GM13977 (cell line): ENCODE measurements at places on chromosomes 6 and 20.

DNA sequence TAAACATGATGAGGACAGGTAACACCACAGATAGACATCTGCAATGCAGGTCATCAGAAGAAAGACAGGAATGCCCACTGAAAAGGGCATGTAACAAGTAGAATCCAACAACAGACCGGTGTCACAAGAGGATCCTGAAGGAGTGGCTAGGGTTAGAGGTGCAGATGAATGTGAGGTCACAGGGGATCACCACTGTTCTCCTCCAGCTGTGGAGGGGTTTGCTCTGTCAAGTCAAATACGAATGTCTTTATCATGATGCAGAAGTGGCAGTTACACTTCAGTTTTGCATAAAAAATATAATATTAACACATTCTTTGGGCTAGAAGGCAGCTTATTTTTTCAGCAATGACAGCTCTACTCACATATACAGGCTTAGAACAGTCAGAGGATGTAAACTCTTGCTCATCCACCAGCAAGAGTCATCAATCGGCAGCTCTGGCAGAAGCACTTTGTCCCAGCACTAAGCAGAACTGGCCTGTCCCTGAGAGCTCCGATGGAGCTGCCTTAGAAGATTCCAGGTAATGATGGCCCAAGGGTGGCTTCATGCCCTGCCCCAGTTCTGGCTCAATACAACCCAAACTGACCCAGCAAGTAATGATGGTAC lies 130.4 kb upstream of the TRAF3IP2 start:
- no peak for DNase-seq

DNA sequence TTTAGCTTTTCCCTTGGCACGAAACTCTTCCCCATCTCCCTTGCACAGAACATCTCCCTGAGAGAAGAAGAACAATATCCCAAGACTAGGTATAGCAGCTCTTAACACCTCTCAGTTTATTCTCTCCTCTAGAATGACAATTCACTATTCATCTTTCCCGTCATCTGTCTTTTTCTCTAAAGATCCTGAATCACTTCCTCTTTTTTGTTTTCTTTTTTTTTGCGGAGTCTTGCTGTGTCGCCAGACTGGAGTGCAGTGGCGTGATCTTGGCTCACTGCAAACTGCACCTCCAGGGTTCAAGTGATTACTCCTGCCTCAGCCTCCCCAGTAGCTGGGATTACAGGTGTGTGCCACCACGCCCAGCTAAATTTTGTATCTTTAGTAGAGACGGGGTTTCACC lies 574.4 kb upstream of the MAP3K7 start:
- no peak for DNase-seq

- DNase-seq: no peak
Observed at GRCh38 chr6:106060167-106060566, 26.0 kb upstream of the PRDM1 start.

- DNase-seq: no peak
Observed at GRCh38 chr20:14751191-14751590, 413.8 kb upstream of the FLRT3 start.

DNA sequence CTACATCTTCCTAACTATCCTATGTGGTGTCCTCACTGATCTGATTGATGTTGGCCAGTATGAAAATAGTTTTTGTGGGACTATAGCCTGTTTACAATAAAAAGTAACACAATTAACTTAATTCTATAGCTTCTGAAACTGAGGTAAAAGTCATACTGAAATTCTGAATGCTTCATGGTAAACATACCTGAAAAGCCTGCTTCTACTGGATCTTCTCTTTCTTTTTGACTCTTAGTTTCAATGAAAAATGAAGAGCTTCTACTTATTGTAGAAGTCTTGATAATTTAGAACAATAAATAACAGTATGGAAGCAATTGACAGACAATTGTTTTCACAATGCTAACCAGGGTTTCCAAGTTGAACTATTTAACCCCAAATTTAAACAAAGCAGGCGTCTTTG lies 383.9 kb upstream of the MMS22L start:
- no peak for DNase-seq

DNA sequence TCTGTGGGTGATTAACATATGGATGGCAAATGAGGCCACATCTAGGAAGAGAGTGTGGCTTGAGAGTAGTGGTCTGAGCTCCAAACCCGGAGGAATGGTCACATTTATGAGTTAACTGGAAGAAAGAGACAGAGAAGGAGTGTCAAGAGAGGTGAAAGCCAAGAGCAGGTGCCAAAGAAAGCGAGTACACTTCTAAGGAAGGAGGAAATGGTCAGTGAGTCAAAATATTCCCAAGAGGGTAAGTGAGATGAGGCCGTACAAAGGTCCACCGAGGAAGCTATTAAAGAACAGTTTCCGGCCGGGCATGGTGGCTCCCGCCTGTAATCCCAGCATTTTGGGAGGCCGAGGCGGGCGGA lies 104.5 kb upstream of the RNF24 start:
- DNase-seq: no peak

GRCh38 chr6:47344022-47344421 lies 34.3 kb upstream of the TNFRSF21 start:
- DNase-seq: no peak

DNA sequence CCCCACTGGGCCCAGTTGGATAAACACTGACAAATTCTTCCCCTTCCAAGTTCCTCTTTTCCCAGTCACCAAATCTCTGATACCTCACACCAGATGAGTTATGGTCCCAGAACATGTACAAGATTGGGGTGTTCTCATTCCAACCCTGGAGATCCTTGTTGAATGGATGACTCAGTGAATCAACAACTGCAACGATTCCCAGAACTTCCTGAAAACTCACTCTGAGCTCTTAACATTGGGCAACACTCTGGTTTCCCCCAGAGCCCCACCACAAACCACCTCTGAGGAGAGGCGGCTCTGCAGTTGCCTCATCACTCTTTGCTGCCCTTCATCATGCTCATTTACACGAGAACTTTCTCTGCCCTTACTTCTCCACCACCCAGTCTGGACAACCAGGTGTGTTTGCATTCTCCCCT lies 115.2 kb downstream of the MRPL14 start:
- DNase-seq: no peak
